ENCODE measurements at places on chromosomes 16 and 17.

- no peak for DNase-seq
Observed at GRCh38 chr17:7441266-7441665, 2.0 kb downstream of the FGF11 start.

- DNase-seq: no peak
Observed at GRCh38 chr17:69820876-69821473, 254.1 kb upstream of the KCNJ16 start.

GRCh38 chr16:56542039-56542438 lies 22.2 kb upstream of the BBS2 start:
- DNase-seq: no peak

GRCh38 chr16:50842589-50842988 lies 100.7 kb downstream of the CYLD start:
- DNase-seq: no peak

- DNase-seq: no peak
Observed at GRCh38 chr16:66325717-66326376, 40.6 kb upstream of the CDH5 start.

GRCh38 chr17:76427501-76428231 lies 25.3 kb downstream of the UBE2O start:
- DNase-seq: no peak

DNA sequence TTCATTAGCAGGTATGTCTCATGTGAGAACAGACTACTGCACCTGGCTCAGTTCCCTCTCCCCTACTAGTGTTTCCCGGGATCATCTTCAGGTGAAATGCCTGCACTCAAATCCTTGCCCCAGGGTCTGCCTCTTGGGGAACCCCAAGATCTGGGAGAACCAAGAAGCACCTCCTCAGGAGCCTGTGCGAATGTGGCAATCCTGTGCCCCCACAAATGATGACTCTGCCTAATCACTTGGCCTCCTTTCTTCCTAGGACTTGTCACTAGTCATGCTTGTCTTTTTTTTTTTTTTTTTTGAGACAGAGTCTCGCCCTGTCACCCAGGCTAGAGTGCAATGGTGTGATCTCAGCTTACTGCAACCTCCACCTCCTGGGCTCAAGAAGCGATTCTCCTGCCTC lies 21.7 kb downstream of the ADAD2 start:
- no peak for DNase-seq

- no peak for DNase-seq
Observed at GRCh38 chr17:62017496-62017895, 47.6 kb downstream of the MED13 start.

DNA sequence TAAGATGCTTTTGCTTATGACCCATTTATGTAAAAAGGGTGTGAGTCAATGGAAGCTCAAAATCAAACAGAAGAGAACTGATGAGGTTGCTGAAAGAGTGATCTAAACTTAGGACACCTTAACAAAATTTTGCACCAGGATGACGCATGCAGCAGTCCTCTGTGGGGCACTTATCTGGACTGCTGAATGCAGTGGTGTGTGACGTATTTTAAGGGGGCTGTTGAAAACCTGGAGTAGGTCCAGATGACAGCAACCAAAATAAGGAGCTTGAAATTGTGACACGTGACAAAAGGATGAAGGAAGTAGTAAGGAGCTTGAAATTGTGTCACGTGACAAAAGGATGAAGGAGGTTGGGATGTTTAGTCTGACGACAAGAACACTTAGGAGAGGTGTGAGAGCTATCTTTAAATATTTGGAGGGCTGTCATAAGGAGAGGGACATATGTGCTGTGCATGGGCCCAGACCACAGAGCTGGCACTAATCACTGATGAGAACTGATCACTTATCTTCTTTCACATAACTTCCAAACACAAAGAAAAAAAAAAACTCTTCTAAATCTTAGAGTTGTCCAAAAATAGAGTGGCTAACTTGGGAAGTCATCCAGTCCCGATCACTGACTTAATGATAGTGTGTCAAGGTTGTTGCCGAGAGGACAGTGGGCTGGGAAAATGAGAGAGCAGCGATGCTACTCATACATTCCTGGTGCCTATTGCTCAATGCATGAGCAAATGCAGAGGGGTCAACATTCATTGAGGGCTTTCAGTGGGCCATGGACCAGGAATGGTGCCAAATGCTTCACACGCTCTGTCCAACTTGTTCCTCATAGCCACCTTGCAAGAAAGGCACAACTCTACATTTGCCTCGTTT lies 264.2 kb upstream of the ZFHX3 start:
- DNase-seq: no peak

GRCh38 chr17:82214012-82214628 lies 1.5 kb upstream of the CCDC57 start:
- no peak for DNase-seq

- no peak for DNase-seq
Observed at GRCh38 chr16:31428638-31429247, 583 bp upstream of the COX6A2 start.

- no peak for DNase-seq
Observed at GRCh38 chr16:50173316-50173715, 20.2 kb downstream of the TENT4B start.

- no peak for DNase-seq
Observed at GRCh38 chr16:3028716-3029319, 5.0 kb downstream of the THOC6 start.

DNA sequence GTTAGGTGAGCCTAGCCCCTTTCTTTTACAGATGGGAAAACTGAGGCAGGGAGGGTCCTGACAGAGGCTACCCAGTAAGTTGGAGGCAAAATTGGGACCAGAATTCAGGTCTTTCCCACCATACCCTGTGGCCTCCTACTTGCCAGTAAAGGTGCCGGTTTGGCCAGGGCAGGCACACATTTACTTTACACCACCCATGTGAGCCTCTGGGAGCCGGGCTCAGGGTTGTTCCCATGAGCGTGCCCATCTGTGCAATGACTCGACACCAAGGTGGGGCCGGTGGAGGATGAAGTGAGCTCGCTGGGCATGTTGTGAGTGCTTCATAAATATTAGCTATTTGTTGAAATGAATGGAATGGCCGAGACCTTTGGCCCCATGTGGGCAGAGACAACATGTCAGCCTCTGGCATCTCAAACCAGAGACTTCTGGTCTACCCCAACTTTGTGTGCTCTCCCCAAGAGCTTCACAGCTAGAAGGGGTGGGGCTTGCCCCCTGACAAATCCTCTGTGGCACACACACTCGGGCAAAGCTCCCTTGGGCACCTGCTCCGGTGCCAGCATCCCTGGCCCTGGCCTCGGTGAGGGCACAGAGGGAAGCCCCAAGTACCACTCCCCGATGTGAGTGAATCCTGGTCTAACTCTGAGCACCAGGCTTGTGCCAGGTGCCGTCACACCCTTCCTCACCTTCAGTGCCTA lies 60.1 kb downstream of the SRCIN1 start:
- DNase-seq: no peak

DNA sequence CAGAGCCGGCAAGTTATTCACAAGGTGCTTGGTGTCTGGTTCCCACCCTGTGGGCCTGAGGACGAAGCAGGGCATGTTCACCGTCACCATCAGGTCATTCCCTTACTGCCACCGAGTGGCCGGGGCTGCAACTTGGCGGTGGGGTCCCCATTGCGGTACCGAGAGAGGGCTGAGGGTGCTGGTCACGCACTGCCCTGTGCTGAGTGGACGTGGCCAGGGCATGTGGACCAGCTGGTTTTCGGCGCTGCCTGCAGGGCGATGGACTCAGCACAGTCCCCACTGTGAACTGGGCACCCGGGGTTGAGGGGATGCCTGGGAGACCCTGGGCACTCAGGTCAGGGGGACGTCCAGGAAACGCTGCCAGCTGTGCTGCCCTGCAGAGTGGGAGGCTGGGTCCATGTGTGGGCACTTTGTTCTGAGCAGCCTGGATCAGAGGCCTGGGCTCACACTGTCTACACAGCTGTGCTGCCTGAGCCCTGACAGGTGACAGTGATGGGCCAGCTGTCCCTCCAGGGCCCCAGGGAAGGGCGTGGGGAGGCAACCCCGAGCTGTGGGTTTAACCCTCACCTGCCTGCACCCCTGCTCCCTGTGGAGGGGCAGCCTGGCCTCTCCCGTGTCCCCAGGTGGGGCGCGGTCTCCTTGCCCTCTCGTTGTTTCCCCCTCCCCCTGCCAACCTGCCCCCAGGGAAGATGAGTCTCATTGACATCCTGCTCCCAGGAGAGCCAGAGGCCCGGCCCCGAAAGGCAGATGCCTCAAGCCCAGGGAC lies 39.3 kb upstream of the GNG13 start:
- no peak for DNase-seq

- DNase-seq: no peak
Observed at GRCh38 chr17:2388683-2389055, 12.2 kb downstream of the MNT start.

DNA sequence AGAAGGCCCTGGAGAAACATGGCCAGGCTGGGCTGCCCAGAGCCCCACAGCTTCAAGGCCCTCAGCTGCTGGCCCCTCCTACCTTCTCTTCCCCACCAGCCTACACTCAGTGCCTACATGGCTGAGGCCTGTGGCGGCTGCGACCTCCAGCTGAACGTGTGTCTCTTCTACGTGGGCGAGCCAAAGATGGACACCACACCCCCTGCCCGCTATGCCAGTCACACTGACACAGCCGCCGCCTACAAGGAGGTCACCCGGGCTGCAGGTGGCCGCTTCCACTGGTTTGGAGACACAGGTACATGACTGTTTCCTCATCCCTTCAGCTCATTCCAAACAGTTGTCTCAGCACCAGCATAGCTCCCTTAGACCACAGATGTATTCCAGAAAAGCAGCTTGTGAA lies 29.5 kb upstream of the SDR42E2 start:
- DNase-seq: no peak

- DNase-seq: no peak
Observed at GRCh38 chr16:84199097-84199496, 8.1 kb downstream of the ADAD2 start.

- no peak for DNase-seq
Observed at GRCh38 chr17:20315821-20316220, 151.5 kb downstream of the LGALS9B start.

- no peak for DNase-seq
Observed at GRCh38 chr17:47741793-47742145, 8.7 kb downstream of the TBX21 start.

DNA sequence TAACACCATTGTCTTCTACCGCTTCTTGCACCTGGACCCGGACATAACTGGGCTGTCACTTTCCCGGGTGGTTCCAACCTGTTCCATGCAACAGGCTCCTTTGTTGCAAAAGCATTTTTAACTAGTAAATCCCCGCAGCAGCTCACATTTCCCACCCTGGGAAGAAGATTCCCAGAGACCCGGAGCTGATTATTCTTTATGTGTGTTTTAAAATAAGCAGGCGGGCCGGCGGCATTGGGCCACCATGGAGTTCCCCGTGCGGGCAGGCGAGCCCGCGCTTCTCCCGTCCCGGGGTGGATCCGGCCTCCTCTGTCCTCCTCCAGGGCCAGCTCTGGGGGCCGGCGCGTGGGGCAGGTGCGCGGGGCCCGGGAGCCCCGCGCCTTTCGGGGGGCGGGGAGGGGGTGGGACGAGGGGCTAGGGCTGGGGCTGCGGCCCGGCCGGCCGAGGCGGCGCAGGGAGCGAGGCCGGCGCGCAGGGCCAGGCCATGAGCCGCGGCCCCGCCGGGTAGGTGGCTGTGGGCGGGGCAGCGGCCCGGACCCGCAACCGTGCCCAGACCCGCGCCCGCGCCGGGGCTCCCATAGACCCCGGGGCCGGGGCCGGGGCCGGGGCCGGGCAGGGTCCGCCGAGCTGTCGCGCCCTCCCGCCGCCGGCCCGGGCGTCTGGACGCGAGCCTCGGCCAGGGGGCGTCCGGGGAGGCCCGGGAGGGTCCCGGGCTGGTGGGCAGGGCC lies 1.7 kb downstream of the CRAMP1 start:
- no peak for DNase-seq

DNA sequence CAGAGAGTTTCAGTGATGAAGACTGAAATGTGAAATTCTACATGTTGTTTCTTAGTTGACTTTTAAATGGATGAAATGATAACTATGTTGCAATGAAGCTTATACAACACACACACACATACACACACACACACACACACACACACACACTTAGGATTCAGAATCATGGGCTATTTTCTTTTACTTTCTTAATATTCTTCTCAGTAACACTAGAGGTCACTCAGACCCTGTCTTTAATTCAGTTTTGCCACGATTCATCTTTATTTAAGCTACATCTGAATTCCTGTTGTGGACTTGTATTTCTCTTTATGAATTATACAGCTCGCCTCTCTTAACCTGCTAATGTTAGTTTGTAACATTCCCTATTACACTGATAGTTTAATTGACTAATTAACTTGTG lies 109.6 kb upstream of the GOT2 start:
- DNase-seq: peak; percentile 21

DNA sequence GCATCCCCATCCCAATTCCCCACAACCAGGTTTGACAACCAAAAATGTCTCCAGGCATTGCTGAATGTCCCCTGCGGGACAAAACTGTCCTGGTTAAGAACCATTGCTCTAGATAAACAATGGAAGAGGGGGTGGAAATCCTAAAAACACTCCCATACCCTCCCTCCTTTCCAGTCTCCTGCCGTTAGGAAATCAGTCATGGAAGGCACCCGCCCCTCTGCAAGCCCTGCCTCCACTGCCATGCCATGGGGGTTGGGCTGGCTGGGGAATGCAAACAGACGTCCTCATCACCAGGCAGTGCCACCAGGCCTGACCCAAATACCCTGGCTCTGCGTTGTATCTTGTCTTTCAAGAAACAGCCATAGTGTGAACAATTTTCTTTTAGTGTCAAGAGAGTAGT lies 57.5 kb downstream of the CYTH1 start:
- DNase-seq: peak; percentile 75

DNA sequence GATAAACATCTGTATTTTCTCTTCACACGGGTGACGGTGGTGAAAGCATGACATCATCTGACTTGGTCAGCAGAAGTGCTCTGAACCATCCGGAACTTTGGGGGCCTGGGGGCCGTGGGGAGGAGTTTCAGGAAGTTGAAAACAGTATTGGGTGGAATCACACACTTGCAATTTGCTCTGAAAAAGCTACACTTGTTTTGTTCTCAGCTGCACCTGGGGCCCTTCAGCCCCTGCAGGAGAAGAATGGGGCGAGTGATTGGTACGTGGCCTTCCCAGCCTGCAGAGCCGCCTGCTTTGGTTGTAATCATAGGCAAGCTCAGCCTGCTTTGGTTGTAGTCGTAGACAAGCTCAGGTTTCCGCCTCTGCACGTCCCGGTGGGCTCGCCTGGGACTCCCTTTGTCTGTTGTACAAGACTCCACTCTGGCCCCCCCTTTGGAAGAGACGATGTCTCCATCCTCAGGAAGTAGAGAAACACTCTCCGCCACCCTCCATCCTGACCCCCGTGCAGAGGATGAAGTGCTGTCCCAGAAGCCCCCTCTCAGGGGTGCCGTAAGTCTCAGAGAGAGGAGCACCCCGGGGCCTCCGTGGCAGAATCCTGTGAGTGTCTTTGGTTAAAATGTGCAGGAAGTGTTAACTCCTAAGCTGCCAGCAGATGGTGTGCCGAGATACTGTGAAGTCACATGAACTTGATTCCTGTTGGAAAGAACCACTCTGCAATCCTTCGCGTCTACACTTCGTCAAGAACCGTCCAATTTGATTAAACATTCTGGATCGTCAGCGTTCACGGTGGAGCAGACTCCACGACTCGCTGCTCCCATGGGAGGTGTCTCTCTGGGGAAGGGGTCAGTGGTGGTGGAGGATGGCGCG lies 5.4 kb downstream of the BANP start:
- no peak for DNase-seq

- no peak for DNase-seq
Observed at GRCh38 chr16:84434800-84435199, 66.5 kb downstream of the ATP2C2 start.
